ENCODE measurements at places on chromosomes 16 and 17.
A peak's percentile ranks its signal among the peaks of the same experiment; 100 is the strongest.

GRCh38 chr16:10494343-10495030 lies 85.9 kb downstream of the EMP2 start:
- no peak for DNase-seq

DNA sequence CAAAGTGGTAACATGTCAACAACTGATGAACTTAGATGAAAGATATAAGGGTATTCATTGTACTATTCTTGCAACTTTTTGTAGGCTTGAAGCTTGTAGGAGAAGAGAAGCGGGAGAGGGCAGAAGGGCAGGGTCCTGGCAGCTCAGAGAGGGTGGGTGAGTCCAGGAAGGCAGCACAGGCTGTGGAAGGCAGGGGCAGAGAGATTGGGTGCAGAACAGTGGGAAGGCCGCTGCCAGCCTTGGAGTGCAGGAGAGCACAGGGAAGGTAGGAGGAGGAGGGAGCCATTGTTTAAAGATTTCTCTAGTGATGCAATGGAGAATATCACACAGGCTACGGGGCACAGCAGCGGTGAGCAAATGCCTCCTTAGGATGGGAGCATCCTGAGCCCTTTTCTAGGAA lies 104.3 kb downstream of the N4BP1 start:
- no peak for DNase-seq

- DNase-seq = peak; percentile 86
Measured at GRCh38 chr16:62035115-62036092, 834 bp downstream of the CDH8 start.

DNA sequence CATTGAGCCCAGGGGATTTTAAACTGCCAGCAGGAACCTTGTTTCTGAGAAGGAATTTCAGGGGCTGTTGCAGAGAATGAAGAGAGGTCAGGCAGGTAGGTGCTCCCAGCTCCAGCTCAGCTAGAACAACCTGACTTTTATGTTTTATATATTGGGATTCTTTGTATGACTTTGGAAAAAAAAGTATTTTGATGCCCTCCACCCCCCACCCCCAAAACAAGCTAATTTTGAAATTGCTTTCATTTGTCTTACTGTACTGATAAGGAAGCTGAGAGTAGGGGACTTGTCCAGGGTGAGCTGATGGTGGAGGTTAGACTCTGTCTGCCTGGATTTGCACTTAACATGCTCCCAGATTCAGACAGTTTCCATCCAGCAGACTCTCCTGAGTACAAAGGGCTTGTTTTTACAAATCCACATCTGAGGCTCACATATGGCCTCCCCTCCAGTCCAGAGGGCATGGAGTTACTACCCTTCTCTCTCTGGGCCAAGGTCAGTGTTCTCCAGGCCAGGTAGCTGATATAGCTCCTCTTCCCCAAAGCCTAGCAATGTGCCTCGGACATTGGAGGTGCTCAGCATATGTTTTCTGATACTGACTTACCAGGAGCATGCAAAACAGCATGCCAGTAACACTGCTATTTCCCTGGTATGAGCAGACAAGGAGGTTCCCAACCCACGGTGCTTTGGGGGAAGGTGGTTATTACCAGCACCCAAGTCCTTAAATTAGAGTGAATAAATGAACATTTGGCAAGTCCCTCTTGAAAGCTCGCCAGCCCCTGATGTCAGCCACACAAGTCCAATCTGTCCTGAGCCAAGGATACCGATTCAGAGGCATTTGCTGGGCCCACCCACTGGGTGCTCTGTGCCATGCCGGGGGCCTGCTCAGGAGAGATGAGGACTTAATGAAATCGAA lies 11.3 kb downstream of the STX1B start:
- no peak for DNase-seq

DNA sequence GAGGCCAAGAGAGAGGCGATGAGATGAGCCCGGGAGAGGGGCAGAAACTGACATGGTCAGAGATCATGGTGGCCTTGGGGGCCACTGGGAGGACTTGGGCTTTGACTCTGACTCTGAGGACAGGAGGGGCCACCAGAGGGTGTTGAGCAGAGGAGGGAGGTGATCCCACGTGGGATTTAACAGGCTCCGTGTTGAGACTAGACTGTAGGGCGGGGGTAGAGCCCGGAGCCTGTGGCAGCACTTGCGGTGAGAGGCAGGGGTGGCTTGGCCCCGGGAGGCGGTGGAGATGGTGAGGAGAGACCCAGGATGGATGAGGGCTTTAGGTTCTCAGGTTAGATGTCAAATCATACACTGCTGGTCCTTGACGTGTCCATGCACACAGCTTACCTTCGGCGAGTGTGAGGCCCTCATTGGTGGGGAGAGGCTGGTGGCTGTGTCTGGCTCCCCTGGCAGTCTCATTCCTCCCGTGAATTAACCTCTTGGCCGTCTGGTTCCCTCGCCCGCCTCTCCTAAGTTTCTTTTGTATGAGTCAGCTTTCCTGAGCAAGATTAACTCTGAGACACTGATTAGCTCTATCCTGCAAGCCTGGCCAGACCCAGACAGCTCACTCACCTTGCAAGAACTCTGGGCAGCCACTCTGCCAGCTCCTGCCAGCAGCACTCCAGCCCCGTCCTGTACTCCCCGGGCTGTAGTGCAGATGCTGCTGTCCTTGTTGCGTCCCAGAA lies 39.7 kb downstream of the VPS35L start:
- DNase-seq = no peak

DNA sequence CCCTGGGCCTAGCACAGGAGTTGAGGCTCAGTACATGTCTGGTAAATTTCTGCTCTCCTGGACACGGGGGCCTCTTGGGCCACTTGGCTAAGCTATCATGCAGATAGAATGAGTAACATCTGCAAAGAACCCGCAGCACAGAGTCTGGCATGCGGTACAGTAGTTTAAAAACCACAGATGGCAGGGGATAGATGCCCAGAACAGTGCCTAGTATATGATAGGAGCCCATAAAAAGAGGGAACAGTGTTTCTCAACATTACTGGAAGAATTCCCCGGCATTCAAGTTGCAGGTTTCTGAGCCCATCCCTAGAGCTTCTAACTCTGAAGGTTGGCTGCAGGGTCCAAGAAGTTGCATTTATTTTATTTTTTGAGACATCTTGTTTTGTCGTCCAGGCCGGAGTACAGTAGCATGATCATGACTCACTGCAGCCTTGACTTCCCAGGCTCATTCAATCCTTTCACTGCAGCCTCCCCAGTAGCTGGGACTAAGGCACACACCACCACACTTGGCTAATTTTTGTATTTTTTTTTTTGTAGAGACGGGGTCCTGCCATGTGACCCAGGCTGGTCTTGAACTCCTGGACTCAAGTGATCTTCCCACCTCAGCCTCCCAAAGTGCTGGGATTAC lies 5.8 kb downstream of the CDIPT start:
- DNase-seq = no peak

DNA sequence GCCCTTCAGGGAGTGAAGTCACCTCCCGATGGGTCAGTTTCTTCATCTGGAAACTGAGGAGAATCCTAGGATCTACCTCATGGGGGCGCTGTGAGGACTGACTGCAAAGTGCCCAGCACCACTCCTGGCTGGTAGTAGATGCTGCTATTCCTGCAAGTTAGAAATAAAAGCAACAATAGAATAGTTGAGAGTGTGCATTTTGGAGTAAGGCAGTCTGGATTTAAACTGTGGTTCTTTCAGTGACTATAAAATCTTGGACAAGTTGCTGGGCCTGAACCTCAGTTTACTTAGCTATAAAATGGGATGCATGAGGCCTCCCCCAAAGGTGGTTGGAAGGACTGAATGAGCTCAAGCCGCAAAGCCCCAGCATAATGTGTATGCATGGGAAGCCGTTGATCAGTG lies 70.6 kb downstream of the CYB5B start:
- no peak for DNase-seq

DNA sequence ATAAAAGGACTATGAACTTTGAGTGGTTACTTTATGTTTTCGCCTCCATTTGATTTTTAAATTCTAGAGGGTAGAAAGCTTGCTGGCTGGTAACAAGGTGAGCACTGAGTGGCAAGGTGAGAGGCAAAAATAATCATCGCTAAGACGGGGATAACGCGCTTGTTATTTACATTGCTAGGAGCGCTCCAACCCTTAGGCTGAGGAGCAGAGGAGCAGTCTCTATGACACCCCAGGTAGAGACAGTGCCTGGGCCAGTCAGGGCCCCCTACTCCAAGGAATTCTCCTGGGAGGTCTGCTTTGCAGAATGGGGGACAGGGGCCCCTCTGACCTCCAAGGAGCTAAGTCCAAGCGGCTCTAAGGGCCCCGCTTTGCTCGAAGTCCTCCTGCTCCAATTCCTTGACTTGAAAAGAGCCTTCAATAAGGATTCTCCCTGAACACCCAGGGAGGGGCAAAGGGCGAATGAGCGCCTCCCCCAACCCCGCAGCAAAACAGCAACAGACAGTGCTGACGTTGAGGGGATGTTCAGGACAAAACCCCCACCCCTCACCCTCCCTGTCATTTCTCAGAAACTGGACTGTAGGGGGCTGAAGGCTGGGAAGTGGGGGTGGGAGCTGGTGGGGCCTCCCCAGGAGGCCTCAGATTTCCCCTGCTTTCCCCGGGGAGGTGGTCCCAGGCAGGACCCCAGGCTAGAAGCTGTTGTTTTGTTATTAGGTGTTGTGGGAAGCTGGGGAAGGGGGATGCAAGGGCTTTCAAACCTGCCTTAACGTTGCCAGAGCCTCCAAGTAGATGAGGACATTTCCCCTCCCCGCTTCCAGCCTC lies 10.2 kb upstream of the FOXF1 start:
- DNase-seq = peak; percentile 49

GRCh38 chr17:60390925-60391470 lies 935 bp downstream of the USP32 start:
- DNase-seq = peak; percentile 68

DNA sequence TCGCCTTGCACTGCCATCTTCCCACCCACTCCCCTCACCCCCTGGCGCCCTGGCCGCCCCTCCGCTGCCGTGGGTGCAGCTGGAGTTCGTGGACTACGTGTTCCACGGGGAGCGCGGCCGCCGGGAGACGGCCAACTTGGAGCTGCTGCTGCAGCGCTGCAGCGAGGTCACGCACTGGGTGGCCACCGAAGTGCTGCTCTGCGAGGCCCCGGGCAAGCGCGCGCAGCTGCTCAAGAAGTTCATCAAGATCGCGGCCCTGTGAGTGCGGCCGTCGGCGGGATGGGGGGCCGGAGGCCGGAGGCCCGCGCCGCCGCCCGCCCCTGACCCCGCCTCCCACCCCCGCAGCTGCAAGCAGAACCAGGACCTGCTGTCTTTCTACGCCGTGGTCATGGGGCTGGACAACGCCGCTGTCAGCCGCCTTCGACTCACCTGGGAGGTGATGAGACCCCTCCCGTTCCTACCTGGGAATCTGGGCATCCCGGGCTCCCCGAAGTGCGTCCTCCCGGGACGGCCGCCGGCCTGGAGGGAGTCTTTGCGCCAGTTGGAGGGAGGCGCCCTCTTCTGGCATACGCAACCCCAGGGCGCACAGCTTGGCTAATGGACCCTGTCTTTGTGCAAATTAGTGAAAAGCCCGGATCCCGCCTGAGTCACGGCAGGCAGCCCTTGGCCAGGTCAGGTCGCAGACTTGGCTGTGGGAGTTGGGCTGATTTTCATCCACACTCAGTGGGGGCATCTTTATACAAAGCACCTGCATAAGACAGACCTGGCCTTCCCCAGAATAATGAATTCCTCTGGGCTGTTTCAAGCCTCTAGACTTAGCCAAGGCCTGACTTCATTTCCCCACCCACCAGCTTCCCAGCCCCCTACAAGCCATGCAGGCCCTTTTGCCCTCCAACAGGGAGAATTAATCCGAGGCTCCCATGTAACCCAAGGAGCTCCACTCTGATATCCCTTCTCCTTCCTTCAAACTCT lies 14.3 kb downstream of the RAPGEFL1 start:
- DNase-seq = peak; percentile 85

DNA sequence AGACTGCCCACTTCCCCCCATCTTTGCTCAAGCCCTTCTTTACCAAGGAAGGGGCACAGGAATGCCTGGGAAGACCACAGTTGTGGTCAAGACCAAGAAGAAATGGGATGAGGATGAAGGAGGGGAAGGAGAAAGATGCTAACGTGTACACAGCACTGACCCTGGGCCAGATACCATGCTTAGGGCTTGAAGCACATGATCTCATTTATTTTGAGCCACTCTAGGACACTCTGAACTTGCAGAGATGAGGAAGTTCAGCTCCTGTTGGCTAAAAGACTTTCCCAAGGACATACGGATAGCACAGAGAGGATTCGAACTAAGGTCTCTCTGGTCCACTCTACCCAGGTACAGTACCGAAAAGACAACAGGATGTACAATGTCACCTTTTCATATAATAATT lies 42.6 kb downstream of the PIK3R5 start:
- no peak for DNase-seq

DNA sequence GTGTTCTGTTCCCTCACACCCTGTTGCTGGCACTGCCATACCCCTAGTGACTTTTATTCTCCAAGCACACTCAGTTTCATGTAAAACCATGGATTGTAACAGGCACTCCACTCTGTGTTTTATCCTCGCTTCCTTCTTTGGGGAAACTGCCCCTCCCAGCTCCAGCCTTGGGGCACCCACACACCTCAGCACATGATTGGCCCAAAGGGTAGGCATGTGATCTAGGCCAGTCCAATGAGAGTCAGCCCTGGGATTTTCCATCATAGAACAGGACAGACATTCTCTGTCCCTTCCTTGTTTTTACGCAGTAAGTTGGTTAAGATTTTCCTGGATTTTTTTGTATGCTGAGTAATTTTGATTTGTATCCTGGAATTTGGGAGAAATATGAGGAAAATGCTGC lies 115.4 kb downstream of the C16orf95 start:
- DNase-seq = no peak

DNA sequence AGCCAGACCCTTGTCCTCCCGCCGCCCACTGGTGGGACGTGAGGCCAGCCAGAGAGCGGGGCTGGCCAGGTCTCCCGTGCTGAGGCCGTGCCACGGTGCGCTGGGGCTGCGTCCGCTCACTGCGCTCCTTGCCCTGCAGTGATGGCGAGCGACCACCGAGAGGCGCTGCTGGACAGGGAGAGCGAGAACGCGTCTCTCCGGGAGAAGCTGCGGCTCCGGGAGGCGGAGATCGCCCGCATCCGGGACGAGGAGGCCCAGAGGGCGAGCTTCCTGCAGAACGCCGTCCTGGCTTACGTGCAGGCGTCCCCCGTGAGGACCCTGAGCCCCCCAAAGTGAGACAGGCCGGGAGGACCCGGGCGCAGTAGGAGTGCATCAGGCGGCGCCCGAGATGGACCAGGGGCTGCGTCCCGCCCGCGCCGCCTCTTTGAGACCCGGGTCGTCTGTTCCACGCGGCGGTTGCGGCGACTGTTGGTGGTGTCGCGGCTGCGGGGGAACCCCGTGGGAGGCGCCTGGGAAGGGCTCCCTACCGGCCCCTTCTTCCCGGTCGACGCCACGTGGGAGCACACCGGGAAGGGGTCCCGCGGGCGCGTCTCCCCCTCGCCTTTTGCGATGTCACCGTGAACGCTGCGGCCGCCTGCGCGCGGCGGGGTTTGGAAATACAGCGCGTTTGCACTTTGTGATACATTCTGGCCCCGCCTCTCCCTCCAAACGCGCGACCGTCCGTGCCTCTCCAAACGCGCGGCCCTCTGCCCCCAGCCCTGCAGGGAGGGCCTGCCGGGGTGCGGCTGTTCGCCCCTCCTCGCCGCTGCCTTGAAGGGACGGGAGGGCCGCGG lies 792 bp upstream of the RAC3 start:
- peak; percentile 92 for DNase-seq
